ENCODE measurements at places on chromosomes 16 and 17. TPM values are rescaled to one million over a fixed set of nuclear protein-coding genes. Genes with fewer than 3 reads are reported as not detected.

DNA sequence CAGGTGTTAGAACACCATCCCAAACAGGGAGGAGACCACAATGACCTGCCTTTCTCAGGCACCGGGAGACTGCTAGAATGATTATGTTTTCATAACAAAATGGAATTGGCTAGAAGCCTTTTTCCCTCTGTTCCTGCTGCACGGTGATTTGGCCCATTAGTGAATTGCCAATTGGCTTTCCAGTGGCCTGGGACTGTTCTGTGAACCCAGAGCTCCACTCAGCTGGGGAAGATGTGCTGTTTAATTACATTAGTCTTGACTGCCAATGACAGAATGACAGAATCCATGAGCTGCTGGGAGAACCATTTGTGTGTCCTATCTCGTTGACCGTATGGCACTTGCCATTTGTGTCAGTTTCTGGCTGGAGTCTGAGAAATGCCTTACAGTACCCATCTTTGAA, 242.9 kb downstream of the CDH11 start:
- no peak for DNase-seq
- H3K36me3 ChIP-seq, result no peaks in the 10 kb centered on the region
- no peak overlapping the region for H3K4me3 ChIP-seq
- no peaks in the 10 kb centered on the region for H3K27me3 ChIP-seq
- H3K27ac ChIP-seq, result no peak overlapping the region

Gene SLC38A8
- not detected for total RNA-seq

- H3K27me3 ChIP-seq, result no peaks in the 10 kb centered on the region
- DNase-seq, result no peak
- H3K4me1 ChIP-seq, result peaks cover 41% of the 10 kb centered on the region
- H3K4me3 ChIP-seq, result no peak overlapping the region
- H3K36me3 ChIP-seq, result no peaks in the 10 kb centered on the region
Observed at GRCh38 chr17:77345260-77345910, 204.6 kb downstream of the SEC14L1 start.

- H3K36me3 ChIP-seq, result no peaks in the 10 kb centered on the region
- no peak overlapping the region for H3K27ac ChIP-seq
- no peak overlapping the region for H3K4me3 ChIP-seq
- peaks cover 5% of the 10 kb centered on the region for H3K4me1 ChIP-seq
- no peak for DNase-seq
Observed at GRCh38 chr17:79095345-79096055, 20.9 kb downstream of the ENGASE start.

- peaks cover 7% of the 10 kb centered on the region for H3K4me1 ChIP-seq
- H3K27me3 ChIP-seq, result no peaks in the 10 kb centered on the region
- H3K4me3 ChIP-seq, result no peak overlapping the region
- no peak overlapping the region for H3K27ac ChIP-seq
Observed at GRCh38 chr17:5241861-5242671, 7.4 kb upstream of the SCIMP start.

- DNase-seq, result no peak
- no peaks in the 10 kb centered on the region for H3K4me1 ChIP-seq
- H3K27ac ChIP-seq, result no peak overlapping the region
- no peaks in the 10 kb centered on the region for H3K36me3 ChIP-seq
- no peaks in the 10 kb centered on the region for H3K27me3 ChIP-seq
Observed at GRCh38 chr16:26806657-26807056, 260.1 kb upstream of the C16orf82 start.

Gene ASPHD1
- not detected for total RNA-seq

DNA sequence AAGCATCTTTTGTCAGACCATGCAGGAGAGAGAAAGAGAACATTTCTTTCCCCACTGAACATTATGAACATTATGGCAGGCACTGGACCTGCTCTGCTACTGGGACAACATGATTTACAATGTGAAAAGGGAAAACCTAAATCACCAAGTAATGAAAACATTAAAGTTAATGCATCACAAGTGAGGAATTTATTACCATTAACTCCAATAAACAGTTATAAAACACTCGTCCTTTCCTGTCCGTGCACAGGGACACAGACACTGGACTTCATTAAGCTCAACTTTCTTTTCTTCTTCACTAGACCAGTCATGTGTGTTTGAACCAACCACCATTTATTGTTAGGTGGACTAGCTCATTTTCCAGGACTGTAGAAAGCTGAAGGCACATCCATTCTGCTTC, 95.4 kb downstream of the SNX11 start:
- no peaks in the 10 kb centered on the region for H3K36me3 ChIP-seq
- H3K27ac ChIP-seq, result no peak overlapping the region
- no peak for DNase-seq
- H3K27me3 ChIP-seq, result no peaks in the 10 kb centered on the region

Measured in thyroid gland (tissue), 4 donors.